Activated CD8-positive, alpha-beta memory T cell treated with anti-CD3 and anti-CD28 coated beads, Interleukin-2, amount 50 U/mL, for 48 hours (primary cell): ENCODE measurements at places on chromosomes 1 and 21.

DNA sequence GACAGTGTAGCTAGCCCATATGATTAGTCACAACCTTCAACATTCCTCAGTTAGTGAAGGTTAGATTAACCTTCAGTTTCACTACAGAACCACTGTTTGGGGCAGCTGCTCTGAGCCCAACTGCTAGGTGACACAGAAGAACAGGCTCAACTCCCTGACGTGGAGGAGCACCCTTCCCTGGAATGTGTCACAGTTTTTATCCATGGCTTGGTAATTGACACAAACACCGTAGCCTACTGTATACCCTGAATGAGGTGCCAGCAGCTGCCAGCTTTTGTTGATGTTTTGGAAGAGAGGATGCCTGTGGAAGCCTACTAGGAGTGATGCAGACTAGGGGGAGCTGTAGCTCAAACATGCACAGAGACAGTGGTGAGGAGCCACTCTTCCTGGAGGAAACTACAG is 56.6 kb upstream of the CR2 start:
- DNase-seq: no peak

DNA sequence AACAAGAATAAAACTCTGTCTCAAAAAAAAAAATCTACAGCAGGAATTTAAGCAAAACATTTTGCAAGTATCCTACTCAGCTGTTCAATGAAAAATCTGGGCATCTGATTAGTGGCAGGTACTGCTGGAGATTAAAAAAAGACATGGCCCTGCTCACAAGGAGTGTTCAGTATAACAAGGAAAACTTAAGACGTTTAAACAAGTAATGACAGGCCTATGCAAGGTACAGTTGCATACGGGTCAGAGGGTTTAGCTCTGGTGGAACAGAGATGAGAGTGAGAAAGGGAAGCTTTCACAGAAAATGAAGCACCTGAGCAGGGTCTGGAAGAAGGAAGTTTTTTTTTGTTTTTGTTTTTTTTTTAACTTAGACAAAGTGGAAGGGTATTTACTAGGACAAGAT is 23.0 kb downstream of the SNRNP40 start:
- DNase-seq: no peak

DNA sequence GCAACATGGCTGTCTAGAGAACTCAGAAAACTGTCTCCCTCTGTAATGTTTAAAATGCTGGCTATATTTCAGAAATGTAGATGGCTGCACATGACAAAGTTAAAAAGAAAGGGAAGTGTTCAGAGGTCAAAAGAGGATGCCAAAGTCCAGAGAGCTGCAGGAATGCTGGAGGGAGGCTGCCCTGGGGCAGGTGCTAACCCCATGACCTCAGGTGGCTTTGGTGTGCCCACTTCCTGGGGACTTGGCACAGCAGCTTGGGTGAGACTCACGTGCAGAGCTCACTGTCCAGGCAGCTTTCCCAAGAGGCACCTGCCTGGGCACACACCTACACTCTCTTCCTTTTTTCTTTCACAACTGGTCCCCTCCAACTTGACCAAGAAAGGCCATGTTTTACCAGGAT is 256.4 kb downstream of the KCNJ6 start:
- DNase-seq: no peak

DNA sequence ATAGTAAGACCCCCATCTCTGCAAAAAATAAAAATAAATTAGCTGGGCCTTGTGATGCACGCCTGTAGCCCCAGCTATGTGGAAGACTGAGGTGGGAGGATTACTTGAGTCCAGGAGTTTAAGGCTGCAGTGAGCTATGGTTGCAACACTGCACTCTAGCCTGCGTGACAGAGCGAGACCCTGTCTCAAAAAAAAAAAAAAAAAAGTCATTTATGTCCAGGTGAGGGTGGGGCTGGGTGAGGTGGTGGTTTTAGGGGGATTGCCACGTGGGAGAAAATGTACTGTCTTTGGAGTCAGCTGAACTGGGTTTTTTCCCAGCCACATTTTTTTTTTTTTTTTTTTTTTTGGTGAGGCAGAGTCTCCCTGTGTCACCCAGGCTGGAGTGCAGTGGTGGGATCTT is 6.7 kb downstream of the PIK3CD start:
- no peak for DNase-seq

DNA sequence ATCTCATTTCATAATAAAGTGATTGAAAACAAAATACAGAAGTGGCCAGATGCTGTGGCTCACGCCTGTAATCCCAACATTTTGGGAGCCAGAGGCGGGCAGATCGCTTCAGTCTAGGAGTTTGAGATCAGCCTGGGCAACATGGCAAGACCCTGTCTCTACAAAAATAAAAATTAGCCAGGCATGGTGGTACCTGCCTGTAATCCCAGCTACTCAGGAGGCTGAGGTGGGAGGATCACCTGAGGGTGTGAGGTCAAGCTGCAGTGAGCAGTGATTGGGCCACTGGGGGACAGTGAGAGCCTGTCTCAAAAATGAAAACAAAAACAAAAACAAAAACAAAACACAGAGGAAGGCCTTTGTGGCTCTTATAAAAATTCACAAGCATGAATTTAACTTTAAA is 38.6 kb downstream of the TRIM33 start:
- DNase-seq: no peak

DNA sequence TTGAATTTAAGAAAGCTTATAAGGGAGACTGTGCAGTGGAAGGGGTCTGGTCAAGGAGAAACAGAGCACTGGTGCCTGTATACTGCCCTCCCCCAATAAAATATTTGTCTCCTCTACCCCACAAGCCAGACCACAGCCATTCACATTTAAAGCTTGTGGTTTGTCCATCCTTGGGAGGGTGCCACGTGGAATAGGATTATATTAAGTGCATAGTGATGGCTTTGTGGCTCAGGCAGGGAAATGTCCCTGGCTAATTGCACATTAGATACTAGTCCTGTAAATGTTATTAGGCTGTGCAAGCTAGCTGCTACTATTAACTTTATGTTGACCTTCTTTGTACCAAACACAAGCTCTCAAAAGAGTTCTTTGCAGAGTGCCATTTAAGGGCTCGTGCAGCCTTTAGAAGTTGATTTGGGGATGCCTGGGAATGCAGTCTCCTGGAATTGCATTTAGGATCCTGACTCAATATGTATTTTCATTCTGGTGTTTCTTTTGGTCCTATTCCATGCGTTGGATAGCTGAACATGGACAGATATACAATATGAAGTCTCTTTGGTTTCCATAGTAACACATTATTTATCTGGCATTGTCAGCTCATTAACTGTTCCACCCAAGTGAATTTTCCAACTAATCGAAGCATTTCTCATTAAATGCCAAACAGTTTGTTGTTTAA is 210.6 kb downstream of the ROR1 start:
- DNase-seq: no peak

DNA sequence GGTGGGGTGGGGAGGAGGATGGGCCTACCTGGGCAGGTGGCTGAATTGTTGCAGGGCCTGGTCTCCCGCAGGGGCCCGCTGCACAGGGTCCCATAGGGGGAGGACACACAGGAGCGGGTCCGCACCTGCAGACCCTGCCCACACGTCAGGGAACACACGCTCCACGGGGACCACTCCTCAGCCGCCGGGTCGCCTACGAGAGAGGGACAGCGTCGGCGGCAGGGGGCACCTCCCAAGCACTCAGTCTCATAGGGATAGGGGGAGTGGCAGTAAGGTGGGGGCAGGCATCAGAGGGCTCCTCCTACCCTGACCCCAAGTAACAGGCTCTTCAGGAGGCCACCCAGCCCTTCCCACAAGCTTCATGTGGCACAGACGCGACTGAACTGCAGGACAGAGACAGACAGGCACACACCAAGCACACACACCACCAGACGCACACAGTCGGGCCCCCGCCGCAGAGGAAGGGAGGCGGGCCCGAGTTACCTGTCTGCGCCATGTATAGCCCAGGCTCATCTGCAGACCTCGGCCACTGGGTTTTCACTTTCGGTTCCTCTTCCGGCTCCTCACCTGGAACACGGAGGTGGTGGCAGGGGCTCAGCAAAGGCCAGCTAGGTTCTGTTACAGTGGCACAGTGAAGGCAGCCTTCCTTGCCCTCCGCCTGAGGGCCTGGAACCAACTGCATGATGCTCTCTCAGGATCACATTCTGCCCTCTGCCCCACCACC is 19.8 kb downstream of the ADGRB2 start:
- no peak for DNase-seq

GRCh38 chr1:62250126-62250726 is 55.6 kb downstream of the L1TD1 start:
- DNase-seq: no peak

GRCh38 chr1:43267818-43268425 is 1.9 kb upstream of the TMEM125 start:
- DNase-seq: peak; percentile 23

GRCh38 chr21:36479415-36480402 is at the start of gene CLDN14:
CLDN14 (minus strand) TSS chr21:36480122; CDS start chr21:36461695, 18,427 bp downstream.
- DNase-seq: no peak

GRCh38 chr1:94105957-94106529 is 14.9 kb downstream of the ABCA4 start:
- no peak for DNase-seq

GRCh38 chr1:150162582-150162861 is 12.8 kb downstream of the PLEKHO1 start:
- no peak for DNase-seq

DNA sequence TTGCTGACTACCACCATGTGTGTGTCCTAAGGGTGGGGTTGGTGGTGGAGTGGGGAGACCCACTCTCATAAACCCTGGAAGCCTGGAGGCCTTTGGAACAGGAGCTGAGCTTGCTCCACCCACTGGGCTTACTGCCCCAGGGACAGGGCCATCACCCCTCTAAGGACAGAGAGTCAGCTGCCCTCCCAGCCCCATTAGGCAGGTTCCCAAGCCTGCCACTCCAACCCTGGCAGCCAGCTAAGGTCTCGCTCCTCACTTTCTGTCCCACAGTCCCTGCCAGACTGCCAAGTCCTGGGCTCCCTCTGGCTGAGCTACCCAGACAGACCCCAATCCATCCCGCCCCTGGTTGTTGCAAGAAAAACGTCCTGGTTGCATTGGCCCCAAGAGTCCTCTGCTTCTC is 3.8 kb downstream of the NT5C1A start:
- no peak for DNase-seq

- no peak for DNase-seq
Observed at GRCh38 chr1:239276051-239276450, 110.3 kb upstream of the CHRM3 start.

- no peak for DNase-seq
Observed at GRCh38 chr1:212670301-212670700, 29.3 kb downstream of the BATF3 start.

GRCh38 chr21:31857096-31857495 is 15.7 kb upstream of the HUNK start:
- no peak for DNase-seq

DNA sequence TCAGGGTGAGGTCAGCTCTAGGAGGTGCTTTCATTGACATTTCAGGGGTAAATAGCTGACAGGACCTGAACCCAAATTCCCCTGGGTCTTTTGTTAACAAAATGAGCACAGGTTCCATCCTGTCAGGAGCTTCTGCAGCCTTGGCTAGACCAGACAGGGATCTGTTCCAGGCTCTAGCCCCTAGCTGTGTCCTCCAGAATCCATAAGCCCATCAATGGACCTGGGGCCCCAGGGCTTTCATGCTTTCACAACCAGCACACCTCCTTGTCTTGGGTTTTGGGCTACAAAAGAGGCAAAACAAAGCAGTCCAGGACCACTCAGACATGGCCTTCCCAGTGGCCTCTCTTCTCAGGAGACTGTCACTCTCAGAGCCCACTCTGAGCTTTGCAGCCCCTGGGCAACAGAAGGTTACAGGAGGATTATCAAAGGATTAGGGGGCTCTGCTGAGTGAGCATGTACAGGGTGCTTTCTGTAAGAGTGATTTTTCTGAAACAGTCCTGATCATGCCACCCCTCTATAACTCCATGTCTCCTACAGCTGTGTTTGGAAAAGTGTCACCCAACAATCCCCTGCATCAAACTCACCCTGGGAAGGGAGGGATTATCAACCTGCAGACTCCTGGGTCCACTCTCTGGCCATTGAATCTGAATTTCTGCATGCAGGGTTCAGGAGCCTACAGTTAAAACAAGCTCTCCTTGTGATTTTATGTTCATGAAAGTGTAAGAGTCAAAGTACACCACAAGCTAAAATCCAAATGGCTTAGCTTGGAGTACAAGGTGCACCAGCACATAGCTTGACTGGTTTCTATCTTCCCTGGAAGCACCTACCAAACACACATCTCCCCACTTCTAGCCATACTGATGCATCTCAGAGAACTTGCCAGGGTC is 67.7 kb upstream of the GCLM start:
- no peak for DNase-seq

GRCh38 chr1:206467915-206468314 is 2.4 kb upstream of the IKBKE start:
- no peak for DNase-seq

GRCh38 chr1:168654198-168654915 is 74.6 kb downstream of the DPT start:
- DNase-seq: no peak

GRCh38 chr1:234579967-234580366 is 30.0 kb downstream of the IRF2BP2 start:
- DNase-seq: no peak

GRCh38 chr1:20200966-20201365 is 14.6 kb upstream of the PLA2G2C start:
- no peak for DNase-seq

DNA sequence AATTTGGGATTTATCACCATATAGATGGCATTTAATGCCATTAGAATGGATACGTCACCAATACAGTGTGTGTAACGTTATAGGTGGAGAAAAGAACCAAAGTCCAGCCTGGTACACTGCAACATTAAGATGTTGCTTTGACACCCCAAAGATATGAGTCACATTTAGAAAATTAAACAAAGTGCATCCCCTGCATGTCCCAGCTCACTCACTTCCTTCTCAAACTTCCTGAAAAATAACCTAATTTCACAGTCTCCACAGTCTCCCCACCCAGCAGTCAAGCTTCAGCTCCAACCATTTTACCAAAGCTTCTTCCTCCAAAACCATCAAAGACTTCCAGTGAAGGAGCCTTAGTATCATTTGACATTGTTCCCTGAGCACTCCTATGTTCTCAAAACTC is 111.9 kb downstream of the OMA1 start:
- no peak for DNase-seq

DNA sequence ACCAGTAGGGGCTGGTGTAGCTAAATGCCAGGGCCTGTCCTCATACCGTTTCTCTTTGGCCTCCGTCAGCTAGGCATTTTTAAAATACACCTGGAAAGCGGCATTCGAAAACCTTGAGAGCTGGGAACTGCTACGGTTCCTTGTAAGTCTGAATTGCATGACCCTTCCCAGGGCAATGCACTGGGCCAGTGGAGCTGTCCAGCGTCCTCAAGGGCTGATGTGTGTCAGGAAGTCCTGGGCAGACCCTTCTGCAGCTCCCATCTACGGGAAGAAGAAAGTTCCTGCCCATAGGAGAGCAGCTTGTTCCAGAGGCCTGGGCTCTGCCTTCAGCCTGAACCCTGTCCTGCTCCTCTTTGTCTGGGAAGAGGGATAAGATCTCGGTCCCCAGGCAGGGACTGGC is 34.1 kb downstream of the UBASH3A start:
- DNase-seq: no peak
